ENCODE measurements at places on chromosomes 4 and X. TPM values are rescaled to one million over a fixed set of nuclear protein-coding genes. Genes with fewer than 3 reads are reported as not detected.
A peak's percentile ranks its signal among the peaks of the same experiment; 100 is the strongest.

CLIC2 gene
- total RNA-seq: 15.5 TPM

DNA sequence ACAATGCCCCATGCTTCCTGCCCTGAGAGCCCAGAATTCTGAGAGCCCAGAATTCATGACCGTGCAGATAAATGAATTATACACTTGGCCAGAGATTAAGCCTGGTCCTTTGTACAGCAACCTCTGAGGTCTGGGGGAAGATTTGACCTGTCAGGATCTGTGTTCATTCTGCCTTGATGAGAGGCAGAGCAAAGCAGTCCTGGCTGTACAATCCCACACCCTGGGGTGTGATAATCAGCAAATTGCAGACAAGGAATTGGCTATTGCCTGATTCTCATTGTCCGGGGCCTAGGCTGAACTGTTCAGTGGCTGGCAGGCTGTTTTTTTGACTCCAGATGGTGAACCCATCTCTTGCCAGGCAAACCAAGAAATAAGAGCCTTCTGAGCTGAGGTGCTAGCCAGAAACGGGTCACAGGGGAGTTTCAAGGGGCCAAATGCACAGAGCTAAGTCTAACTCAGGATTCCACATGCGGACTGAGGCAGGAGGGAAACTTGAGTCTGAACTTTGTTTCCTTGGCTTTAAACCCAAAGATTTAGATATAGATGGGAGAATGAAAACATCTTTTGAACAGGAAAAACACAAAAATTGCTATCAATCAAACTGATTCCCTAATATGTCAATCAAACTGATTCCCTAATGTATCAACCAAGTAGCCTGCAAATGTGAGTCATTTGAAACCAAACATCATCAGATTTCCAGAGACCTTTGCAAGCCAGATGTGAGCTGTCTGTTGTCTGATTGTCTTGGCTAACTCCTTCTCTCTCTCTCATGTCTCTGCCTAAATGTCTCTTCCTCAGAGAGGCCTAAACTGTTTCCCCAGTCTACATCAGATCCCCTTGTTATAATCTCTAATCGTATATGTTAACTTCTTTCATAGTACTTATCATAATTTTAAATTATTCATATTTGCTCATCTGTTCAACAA is 159.3 kb downstream of the ATG4A start:
- no peaks in the 10 kb centered on the region for H3K27me3 ChIP-seq
- H3K4me1 ChIP-seq: no peaks in the 10 kb centered on the region
- no peak overlapping the region for H3K4me3 ChIP-seq

DNA sequence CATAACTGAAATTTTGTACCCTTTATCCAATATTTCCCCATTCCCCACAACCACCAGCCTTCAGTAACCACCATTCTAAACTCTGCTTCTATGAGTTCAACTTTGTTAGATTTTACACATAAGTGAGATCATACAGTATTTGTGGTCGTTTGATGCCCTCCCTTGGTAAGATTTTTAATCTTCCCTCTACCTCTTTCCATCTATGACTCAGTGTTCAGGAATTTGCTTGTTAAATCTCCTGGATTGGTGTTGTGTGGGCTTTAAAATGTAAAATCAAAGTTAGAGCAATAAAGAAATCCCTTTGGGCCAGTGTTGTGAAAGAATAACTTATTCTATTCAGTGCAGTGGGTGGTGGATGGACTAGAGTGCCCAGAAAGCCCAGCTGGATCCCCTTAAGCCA is 37.4 kb downstream of the SLC16A2 start:
- no peak for DNase-seq
- H3K36me3 ChIP-seq: no peaks in the 10 kb centered on the region
- H3K4me3 ChIP-seq: no peak overlapping the region
- H3K27ac ChIP-seq: no peak overlapping the region
- H3K4me1 ChIP-seq: no peaks in the 10 kb centered on the region

GRCh38 chr4:77201343-77201742 is 44.3 kb downstream of the CCNG2 start:
- H3K4me3 ChIP-seq: no peak overlapping the region
- H3K27ac ChIP-seq: no peak overlapping the region
- no peaks in the 10 kb centered on the region for H3K4me1 ChIP-seq
- no peaks in the 10 kb centered on the region for H3K36me3 ChIP-seq
- no peaks in the 10 kb centered on the region for H3K27me3 ChIP-seq

DNA sequence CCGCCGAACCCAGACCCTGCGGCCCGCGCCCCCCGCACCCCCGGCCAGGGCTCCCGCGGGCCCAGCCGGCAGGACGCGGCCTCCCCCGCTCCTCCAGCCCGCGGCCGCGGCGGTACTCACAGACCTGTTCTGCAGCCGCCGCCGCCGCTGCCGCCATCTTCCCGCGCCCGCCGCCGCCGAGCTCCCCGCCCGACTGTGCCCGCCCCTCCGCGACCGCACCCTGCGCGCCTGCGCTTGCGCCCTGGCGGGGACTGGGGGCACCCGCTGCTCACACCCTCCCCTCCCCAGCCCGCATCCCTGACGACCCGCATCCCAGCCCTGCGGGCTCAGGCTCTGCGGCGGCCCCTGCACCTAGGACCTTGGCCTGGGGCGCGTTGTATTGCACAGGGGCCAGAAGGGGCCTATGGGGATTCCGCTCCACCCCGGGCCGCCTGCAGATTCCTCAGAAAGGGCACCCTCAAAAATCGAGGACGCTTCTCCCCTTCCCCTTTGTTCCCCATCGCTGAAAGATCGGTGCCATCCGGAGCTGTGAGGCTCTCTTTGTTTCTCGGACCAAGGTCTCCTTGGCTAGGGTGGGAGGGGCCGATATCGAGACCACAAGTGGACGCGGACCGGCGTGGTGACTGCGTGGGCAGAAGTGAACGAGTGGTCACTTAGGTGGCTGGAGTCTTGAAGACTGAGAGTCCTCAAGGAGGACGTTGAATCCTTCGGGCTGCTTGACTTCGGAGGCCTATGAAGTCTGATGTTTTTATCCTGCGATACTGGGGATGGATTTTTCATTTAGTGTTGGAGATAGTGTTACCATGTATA is at the start of gene SGCB:
Gene SGCB, minus strand, starts transcription at position 197 of the 810 bp plus-strand sequence. Its CDS starts 40 bp downstream, at position 157.
- no peak for DNase-seq
- H3K4me1 ChIP-seq: peaks cover 36% of the 10 kb centered on the region
- no peaks in the 10 kb centered on the region for H3K27me3 ChIP-seq
- H3K4me3 ChIP-seq: peak within 1 kb of the TSS; percentile 95
- H3K27ac ChIP-seq: peak within 1 kb of the TSS; percentile 73
- H3K36me3 ChIP-seq: no peaks in the 10 kb centered on the region

- H3K36me3 ChIP-seq: no peaks in the 10 kb centered on the region
- no peak for DNase-seq
- no peak overlapping the region for H3K4me3 ChIP-seq
- H3K4me1 ChIP-seq: peaks cover 18% of the 10 kb centered on the region
Observed at GRCh38 chr4:173449380-173449717, 50.4 kb upstream of the SCRG1 start.

DNA sequence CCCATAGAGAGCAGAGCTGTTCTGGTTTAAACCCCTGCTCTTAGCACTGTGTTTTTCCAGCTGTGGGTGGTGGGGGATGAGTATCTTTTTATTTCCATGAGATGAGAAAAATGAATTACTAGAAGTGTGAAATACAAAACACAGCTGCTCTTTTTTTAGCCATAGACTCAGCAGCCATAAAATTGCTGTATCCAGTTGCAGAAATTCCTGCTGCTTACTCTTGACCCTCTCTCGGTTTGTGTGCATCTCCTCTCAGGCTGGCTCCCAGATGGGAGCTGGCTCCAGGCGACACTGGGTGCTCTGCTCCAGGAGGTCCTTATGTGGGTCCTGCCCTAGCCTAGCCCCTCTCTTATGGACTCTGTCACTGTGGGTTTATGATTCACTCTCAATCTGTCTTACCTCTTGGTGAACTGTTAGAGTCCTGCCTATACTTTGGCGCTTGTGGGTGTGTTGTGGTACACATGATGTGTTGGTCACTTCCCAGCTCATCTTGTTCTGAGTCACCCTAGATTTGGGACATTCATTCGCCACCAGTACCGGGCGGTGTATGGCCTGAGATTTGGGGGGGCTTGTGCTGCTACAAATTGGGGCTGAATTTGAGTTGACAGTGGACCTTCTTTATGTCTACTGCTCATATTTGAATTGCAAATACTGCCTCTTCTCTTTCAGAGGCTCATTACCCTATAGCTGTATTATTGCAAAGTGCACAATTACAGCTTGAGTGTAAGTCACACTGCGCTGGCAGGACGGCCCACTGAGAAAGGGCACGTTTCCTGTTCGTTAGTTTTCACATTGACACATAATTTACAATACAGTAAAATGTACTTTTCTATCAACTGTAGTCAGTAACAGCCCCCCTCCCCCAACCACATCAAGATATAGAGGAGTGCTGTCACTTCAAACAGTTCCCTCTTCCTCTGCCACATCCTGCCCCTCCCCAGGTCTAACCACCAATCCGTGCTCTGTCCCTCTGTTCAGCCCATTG is 46.9 kb upstream of the MSANTD1 start:
- H3K36me3 ChIP-seq: no peaks in the 10 kb centered on the region
- H3K27ac ChIP-seq: peak overlapping the region; percentile 51
- no peak for DNase-seq
- no peaks in the 10 kb centered on the region for H3K27me3 ChIP-seq

DNA sequence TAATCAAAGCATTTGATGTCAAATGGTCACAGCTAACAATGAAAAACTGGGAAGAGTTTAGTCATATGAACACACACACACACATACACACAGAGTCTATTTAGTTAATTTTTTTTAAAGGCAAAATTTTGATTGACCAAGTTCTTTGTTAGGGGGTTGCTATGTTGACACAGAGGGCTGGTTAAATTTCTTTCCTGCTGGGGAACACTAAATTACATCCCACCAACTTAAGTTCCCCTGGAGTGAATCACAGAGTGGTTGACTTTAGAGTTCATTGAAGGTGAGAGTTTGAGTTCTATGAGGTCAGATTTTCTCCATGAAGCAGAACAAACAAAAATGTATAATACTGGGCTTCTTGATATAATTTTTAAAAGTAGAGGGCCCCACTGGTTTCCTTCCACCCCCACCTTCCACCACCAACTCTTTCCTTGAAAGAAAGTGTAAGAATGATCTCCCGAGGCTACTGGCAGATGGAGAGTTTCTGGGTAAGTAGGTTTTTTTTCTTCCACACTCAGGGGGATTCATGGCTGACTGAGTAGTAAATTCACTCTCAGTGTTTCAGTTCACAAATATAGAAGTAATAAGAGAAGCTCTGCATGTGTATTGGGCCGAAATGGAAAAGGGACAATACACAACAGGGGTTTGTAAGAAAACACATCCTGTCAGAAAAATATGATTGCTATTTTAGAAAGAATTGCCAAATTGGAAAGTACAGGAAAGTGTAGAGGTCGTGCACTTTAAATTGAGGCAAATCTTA is 917.0 kb upstream of the LCORL start:
- no peaks in the 10 kb centered on the region for H3K27me3 ChIP-seq
- H3K27ac ChIP-seq: no peak overlapping the region
- no peaks in the 10 kb centered on the region for H3K4me1 ChIP-seq
- H3K36me3 ChIP-seq: no peaks in the 10 kb centered on the region
- no peak overlapping the region for H3K4me3 ChIP-seq
- DNase-seq: no peak

DNA sequence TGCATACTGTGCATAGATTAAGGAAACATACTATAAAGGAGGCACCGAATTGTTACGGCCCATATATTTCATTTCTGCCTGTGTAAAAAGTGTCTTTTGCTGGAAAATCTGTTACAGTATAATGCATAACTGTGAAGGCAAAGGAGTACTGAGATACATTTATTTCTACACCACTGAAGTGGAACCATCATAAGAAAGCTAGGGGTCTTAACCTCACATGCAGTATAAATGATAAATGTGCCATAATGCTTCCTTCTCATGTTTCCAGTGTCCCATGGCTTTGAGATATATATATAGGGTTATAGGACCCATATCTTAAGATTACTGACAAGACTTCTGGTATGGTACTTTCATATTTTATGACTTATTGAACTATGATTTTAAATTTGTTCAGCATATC is 713.8 kb upstream of the PABPC4L start:
- H3K27me3 ChIP-seq: no peaks in the 10 kb centered on the region
- no peak for DNase-seq
- H3K27ac ChIP-seq: no peak overlapping the region
- H3K4me1 ChIP-seq: no peaks in the 10 kb centered on the region
- H3K4me3 ChIP-seq: no peak overlapping the region

DNA sequence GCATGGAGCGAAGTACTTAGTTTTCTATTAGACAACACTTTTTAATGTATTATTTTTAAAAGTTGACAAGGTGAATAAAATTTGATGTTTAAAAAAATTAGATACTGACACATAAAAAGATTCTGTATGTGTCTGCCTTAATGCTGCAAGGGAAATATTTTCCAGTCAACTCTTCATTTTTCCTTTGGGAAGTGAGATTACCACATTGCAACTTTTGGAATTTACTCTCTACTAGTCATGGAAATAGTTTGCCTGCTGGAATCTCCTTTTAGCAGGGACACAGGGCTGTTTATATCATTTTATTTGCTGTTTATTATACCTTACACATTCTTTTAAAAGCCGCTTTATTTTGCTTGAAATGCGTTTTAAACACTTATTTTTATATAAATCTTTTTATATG is 135.1 kb downstream of the MID1 start:
- H3K4me1 ChIP-seq: peaks cover 8% of the 10 kb centered on the region
- no peaks in the 10 kb centered on the region for H3K27me3 ChIP-seq
- no peak overlapping the region for H3K4me3 ChIP-seq
- DNase-seq: no peak
- no peak overlapping the region for H3K27ac ChIP-seq

DNA sequence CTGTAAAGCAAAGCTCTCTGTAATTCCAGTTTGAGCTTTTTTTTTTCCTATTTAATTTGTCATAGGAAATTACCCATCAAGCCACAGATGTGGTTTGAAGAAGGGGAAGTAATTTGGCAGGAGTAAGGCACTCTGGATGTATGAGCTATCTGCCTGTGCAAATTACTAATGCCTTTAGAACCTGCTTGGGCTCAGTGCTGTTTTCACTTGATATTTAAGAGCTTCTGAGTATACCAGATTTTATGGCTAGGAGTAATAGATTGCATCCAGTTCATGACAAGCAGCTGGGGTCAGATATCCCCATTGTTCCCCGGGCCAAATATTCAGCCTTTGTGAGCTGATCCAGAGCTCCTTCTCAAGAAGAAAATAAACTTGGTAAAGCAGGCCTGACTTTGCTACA is 89.1 kb downstream of the DCAF8L2 start:
- DNase-seq: no peak
- no peaks in the 10 kb centered on the region for H3K4me1 ChIP-seq
- no peaks in the 10 kb centered on the region for H3K36me3 ChIP-seq
- no peak overlapping the region for H3K27ac ChIP-seq

GRCh38 chrX:148555101-148555500 is 54.7 kb downstream of the AFF2 start:
- no peaks in the 10 kb centered on the region for H3K4me1 ChIP-seq
- no peak overlapping the region for H3K4me3 ChIP-seq
- H3K27me3 ChIP-seq: no peaks in the 10 kb centered on the region
- no peaks in the 10 kb centered on the region for H3K36me3 ChIP-seq
- H3K27ac ChIP-seq: no peak overlapping the region

- DNase-seq: no peak
- peak overlapping the region; percentile 79 for H3K27ac ChIP-seq
- H3K36me3 ChIP-seq: no peaks in the 10 kb centered on the region
- peaks cover 17% of the 10 kb centered on the region for H3K4me1 ChIP-seq
- peaks cover 10% of the 10 kb centered on the region for H3K27me3 ChIP-seq
Observed at GRCh38 chrX:40097141-40097503, 636 bp downstream of the BCOR start.

- H3K36me3 ChIP-seq: no peaks in the 10 kb centered on the region
- no peak overlapping the region for H3K4me3 ChIP-seq
- no peak for DNase-seq
- no peak overlapping the region for H3K27ac ChIP-seq
- no peaks in the 10 kb centered on the region for H3K27me3 ChIP-seq
Observed at GRCh38 chr4:152382057-152382785, 153.7 kb downstream of the FBXW7 start.
